Type B pancreatic cell (in vitro differentiated cells): ENCODE measurements at places on chromosomes 12 and 14.

DNA sequence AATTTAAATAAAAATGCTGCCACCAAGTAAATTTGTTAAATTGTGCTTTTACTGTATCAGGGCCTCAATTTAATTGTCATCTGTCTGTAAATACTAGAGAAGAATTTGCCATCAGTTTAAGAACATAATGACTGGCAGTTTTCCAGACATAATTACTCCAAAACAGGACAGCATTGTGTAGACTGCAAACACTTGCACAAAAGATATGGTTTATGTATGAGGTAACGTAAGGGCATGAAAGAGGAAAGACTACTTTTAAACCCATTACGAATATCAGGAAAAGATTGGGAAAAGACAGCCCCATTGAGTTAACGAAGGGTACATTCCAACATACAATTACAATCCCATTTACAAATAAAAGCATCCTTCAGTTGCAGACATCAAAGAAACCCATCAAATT lies 59.8 kb upstream of the KRR1 start:
- H3K36me3 ChIP-seq, result peaks cover 4% of the 10 kb centered on the region
- no peak for DNase-seq
- H3K27ac ChIP-seq, result no peak overlapping the region
- H3K27me3 ChIP-seq, result no peaks in the 10 kb centered on the region
- H3K4me1 ChIP-seq, result peaks cover 19% of the 10 kb centered on the region
- H3K4me3 ChIP-seq, result no peak overlapping the region

DNA sequence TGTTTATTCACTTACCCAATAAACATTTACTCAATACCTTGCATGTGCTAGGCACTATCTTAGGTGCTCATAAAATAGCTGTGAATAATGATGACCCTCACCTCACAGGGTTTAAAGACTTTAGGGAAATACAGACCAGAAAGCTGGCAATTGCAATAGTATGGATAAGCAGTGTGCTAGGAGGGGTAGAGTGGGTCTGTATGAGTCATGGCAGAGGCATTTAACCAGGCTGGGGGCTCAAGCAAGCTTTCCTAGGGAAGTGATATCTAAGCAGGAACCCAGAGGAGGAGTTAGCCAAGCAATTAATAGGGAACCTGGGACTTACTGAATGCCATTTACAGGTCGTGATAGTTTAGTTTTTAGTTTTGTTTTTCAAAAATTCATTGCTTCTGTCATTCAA lies 123.9 kb upstream of the CCDC198 start:
- no peak overlapping the region for H3K27ac ChIP-seq
- H3K36me3 ChIP-seq, result no peaks in the 10 kb centered on the region
- no peaks in the 10 kb centered on the region for H3K4me1 ChIP-seq
- H3K4me3 ChIP-seq, result no peak overlapping the region
- H3K27me3 ChIP-seq, result no peaks in the 10 kb centered on the region

- H3K27ac ChIP-seq, result no peak overlapping the region
- peaks cover 6% of the 10 kb centered on the region for H3K4me1 ChIP-seq
- no peaks in the 10 kb centered on the region for H3K36me3 ChIP-seq
- peaks cover 45% of the 10 kb centered on the region for H3K27me3 ChIP-seq
- no peak overlapping the region for H3K4me3 ChIP-seq
These were observed 11.8 kb upstream of the NFATC4 start for GRCh38 chr14:24356208-24356607.

- DNase-seq, result no peak
- H3K27me3 ChIP-seq, result no peaks in the 10 kb centered on the region
- H3K27ac ChIP-seq, result no peak overlapping the region
- no peak overlapping the region for H3K4me3 ChIP-seq
These were observed 251.9 kb upstream of the PRKD1 start for GRCh38 chr14:30179381-30180130.

GRCh38 chr12:92503971-92504593 lies 198.7 kb upstream of the PLEKHG7 start:
- H3K27ac ChIP-seq, result no peak overlapping the region
- peaks cover 33% of the 10 kb centered on the region for H3K4me1 ChIP-seq
- H3K36me3 ChIP-seq, result no peaks in the 10 kb centered on the region
- no peak for DNase-seq

GRCh38 chr12:11981121-11981733 lies 89.5 kb upstream of the BCL2L14 start:
- no peak overlapping the region for H3K4me3 ChIP-seq
- peaks cover 4% of the 10 kb centered on the region for H3K27me3 ChIP-seq
- H3K36me3 ChIP-seq, result no peaks in the 10 kb centered on the region
- DNase-seq, result no peak
- H3K27ac ChIP-seq, result no peak overlapping the region
- H3K4me1 ChIP-seq, result no peaks in the 10 kb centered on the region

DNA sequence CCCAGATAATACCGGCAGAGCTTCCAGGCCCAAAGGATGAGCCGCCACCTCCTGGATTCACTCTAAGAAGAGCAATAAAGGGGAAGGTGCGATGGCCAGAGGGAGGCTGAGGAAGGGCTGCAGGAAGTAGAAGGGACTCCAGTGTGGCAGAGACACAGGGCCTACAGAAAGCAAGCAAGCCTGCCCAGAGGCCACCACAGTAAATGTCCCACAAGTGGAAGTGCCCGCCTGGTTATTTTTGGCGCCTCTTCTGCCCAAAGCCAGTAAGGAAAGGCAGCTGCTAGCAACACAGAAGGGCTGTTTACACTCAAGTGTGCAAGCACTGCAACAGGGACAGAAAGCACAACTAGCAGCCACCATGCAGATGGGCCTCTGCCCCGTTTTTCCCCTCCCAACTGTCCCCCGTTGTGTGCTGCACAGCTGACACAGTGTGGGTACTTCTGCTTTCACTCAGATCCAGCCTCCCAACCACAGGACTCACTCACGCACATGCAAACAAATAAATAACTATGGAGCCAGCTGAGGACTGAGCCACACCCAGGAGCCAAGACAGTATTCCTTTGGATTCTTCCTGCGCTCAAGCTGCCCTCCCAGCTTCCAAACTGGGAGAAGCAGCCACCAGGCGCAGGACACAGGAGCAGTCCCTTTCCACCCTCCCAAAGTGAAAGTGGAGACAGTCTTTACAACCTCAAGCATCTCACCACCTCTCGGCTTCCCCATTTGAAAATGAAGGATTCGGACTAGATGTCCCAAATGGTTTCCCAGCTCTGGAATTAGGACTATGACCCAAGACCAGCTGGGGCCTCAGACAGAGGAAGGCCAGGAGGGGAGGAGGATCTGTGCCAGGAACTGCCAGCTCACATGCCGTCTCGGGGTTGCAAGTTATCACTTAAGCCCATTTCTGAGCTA lies 40.0 kb upstream of the PNMA1 start:
- peaks cover 70% of the 10 kb centered on the region for H3K4me1 ChIP-seq
- peak overlapping the region; percentile 86 for H3K27ac ChIP-seq
- H3K27me3 ChIP-seq, result no peaks in the 10 kb centered on the region
- peaks cover 4% of the 10 kb centered on the region for H3K36me3 ChIP-seq

GRCh38 chr12:49869816-49870500 lies 27.1 kb upstream of the BCDIN3D start:
- DNase-seq, result no peak
- H3K27me3 ChIP-seq, result no peaks in the 10 kb centered on the region
- no peaks in the 10 kb centered on the region for H3K36me3 ChIP-seq

DNA sequence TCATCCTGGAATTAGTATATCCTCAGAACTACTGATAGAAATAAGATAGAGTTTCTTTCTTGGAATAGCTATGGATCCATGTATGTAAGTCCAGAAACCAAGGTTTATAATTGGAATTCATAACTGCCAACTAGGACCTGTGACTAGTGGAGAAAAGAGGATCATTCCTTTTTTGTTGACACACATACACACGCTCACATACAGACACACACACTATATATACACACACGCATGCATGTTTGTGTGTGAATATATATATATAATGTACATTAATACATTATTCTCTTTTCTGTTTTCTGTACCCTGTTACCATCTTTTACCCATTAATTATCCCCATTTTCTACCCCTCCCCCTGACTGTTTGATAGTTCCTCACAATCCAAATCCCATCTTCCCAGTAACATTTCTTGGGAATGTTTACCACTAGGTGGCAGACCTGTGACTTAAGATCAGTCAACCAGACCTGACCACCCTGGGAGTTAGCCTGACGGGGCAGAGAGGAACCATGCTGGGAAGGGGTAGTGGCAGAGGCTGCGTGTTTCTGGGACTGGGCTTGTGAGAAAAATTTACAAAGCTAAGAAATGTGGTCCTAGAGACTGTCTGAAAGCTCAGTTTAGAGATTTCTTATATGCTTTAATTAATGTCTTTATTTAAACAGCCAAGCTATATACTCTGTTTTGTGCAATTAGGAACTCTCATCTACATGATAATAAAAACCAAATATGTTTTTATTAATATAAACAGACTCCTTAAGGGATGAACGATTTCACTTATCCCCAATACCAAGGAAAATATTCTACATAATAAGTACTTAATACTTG lies 308.0 kb downstream of the PPFIA2 start:
- no peak for DNase-seq
- no peak overlapping the region for H3K27ac ChIP-seq
- no peak overlapping the region for H3K4me3 ChIP-seq
- H3K27me3 ChIP-seq, result no peaks in the 10 kb centered on the region
- no peaks in the 10 kb centered on the region for H3K4me1 ChIP-seq
- no peaks in the 10 kb centered on the region for H3K36me3 ChIP-seq

GRCh38 chr12:3251691-3252090 lies 174.5 kb downstream of the TSPAN9 start:
- H3K4me1 ChIP-seq, result peaks cover 11% of the 10 kb centered on the region
- DNase-seq, result no peak
- H3K27me3 ChIP-seq, result peaks cover 6% of the 10 kb centered on the region
- no peak overlapping the region for H3K4me3 ChIP-seq
- no peak overlapping the region for H3K27ac ChIP-seq
- peaks cover 10% of the 10 kb centered on the region for H3K36me3 ChIP-seq

DNA sequence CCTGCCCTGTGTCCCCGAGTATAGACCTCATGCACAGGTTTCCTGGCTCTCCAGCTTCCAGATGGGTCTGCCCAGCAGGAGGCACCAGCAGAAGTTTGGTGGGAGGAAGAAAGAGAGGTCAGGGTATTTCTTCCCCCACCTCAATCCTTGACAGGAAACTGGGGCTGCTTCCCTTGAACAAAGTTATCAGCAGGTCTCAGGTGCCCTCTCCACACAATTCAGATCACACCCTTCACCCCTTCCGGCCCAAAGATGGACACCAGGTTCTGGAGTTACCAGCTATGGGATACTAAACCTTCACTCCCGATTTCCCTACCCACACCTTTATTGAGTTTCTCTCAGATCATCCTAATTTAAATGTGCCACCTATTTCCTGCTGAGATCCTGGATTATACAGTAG lies 1.2 kb downstream of the SART3 start:
- peaks cover 3% of the 10 kb centered on the region for H3K36me3 ChIP-seq
- H3K27me3 ChIP-seq, result no peaks in the 10 kb centered on the region
- peak overlapping the region; percentile 100 for H3K27ac ChIP-seq
- peaks cover 15% of the 10 kb centered on the region for H3K4me1 ChIP-seq
- no peak for DNase-seq
- peak overlapping the region; percentile 100 for H3K4me3 ChIP-seq

DNA sequence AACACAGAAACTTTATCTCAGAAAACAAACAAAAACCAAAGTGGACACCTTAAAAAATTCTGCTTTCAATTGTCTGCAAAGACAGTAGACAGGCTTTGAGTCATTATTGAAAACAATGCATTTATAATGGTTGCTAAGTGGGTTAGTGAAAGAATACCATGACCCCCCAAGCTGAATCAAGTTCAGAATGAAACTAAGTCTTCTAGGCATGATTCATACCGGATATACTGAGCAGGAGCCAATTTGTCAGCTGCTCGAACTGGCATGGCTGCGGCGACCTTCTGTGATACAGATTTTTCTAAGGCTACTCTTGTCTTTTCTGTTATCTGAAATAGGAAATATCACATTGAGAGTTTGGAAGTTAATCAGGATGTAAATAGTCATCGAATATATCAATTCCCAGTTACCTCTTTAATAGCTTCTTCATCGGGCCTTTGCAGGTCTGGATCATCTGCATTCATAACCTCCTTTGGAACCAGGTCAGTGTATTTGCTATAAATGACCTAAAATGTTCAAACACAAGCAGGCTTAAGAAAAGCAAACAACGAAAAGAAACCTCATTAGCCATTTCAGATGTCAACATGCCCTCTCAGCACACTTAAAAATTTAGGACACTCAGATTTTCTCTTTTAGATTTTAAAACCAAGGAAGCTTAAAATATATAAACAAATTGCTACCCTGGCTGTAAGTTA lies 22.3 kb downstream of the SNW1 start:
- H3K27ac ChIP-seq, result no peak overlapping the region
- no peaks in the 10 kb centered on the region for H3K4me1 ChIP-seq
- H3K27me3 ChIP-seq, result no peaks in the 10 kb centered on the region
- no peak overlapping the region for H3K4me3 ChIP-seq
- no peak for DNase-seq

DNA sequence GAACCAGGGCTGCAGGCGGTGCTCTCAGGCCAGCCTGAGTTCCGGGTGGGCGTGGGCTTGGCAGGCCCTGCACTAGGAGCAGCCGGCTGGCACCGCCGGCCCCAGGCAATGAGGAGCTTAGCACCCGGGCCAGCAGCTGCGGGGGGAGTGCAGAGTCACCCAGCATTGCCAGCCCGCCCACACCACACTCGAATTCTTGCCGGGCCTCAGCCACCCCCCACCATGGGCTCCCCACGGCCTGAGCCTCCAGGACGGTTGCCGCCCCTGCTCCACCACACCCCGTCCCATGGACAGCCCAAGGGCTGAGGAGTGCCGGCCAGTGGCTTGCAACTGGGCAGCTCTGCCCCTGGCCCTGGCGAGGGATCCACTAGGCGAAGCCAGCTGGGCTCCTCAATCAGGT lies 453.4 kb downstream of the TMTC2 start:
- peaks cover 14% of the 10 kb centered on the region for H3K4me1 ChIP-seq
- H3K4me3 ChIP-seq, result no peak overlapping the region
- no peak overlapping the region for H3K27ac ChIP-seq
- H3K36me3 ChIP-seq, result peaks cover 3% of the 10 kb centered on the region
- DNase-seq, result no peak
- H3K27me3 ChIP-seq, result no peaks in the 10 kb centered on the region

DNA sequence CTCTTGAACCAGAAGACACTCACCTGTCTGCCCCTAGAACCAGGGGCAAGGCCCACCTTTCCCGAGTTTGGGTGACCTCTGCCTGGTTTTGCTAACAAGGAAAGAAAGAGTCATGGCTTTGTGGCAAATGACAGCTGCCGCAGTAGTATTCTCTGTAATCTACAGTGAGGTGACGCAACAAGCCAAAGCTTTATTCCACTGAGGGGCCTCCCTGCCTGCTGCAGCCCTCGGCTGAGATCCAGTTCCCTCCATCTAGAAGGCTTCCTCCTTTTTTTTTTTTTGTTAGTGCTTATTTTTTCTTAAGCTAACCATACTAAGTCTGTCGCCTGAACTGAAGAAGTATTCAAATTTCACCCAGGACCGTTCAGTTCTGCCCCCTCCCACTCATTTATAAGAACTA lies 142.3 kb upstream of the TMCC3 start:
- H3K27ac ChIP-seq, result no peak overlapping the region
- H3K36me3 ChIP-seq, result no peaks in the 10 kb centered on the region
- no peak for DNase-seq
- H3K27me3 ChIP-seq, result peaks cover 57% of the 10 kb centered on the region

GRCh38 chr12:3536096-3536875 lies 45.3 kb downstream of the PRMT8 start:
- no peak for DNase-seq
- H3K27me3 ChIP-seq, result peaks cover 44% of the 10 kb centered on the region
- no peak overlapping the region for H3K4me3 ChIP-seq
- no peaks in the 10 kb centered on the region for H3K4me1 ChIP-seq
- H3K36me3 ChIP-seq, result no peaks in the 10 kb centered on the region

- H3K27ac ChIP-seq, result no peak overlapping the region
- no peak for DNase-seq
- H3K4me3 ChIP-seq, result no peak overlapping the region
- H3K4me1 ChIP-seq, result peaks cover 13% of the 10 kb centered on the region
- no peaks in the 10 kb centered on the region for H3K27me3 ChIP-seq
These were observed 16.7 kb downstream of the HRK start for GRCh38 chr12:116864371-116865160.
